Left hindlimb (tissue), 1 donor: ENCODE measurements at places on chromosomes 16 and 17.

DNA sequence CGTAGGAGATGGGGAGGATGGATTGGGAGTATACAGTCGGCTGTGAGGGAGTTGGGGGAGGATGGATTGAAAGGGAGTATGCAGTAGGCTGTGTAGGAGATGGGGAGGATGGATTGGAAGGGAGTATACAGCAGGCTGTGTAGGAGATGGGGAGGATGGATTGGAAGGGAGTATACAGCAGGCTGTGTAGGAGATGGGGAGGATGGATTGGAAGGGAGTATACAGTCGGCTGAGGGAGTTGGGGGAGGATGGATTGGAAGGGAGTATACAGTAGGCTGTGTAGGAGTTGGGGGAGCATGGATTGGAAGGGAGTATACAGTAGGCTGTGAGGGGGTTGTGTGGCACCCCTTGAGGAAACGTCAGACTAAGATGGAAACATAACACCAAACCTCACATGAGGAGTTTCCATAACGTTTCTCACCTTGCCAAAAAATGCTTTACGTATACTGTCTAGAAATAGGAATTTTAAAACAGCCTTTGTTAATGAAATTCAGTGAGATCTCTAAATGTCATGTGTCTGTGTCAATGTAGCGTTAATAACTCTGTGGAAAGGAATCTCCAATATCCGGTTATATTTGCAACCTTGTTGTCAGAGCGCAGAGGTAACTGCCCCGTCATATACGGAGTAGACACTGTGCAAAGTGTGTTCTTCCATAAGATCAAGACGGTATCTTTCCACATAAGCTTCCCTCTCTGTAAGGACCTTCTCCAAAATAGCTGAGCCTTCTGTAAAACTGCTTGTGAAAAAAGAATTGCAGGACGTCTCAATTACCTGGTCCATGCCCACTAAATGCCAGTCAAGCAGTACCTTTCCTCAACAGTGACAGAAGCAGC lies 6.3 kb upstream of the VPS53 start:
- no peak for DNase-seq

GRCh38 chr17:40350689-40351358 lies 13.7 kb downstream of the GJD3 start:
- peak; percentile 52 for DNase-seq

GRCh38 chr16:79018650-79019429 lies 581.7 kb downstream of the MAF start:
- DNase-seq = no peak

DNA sequence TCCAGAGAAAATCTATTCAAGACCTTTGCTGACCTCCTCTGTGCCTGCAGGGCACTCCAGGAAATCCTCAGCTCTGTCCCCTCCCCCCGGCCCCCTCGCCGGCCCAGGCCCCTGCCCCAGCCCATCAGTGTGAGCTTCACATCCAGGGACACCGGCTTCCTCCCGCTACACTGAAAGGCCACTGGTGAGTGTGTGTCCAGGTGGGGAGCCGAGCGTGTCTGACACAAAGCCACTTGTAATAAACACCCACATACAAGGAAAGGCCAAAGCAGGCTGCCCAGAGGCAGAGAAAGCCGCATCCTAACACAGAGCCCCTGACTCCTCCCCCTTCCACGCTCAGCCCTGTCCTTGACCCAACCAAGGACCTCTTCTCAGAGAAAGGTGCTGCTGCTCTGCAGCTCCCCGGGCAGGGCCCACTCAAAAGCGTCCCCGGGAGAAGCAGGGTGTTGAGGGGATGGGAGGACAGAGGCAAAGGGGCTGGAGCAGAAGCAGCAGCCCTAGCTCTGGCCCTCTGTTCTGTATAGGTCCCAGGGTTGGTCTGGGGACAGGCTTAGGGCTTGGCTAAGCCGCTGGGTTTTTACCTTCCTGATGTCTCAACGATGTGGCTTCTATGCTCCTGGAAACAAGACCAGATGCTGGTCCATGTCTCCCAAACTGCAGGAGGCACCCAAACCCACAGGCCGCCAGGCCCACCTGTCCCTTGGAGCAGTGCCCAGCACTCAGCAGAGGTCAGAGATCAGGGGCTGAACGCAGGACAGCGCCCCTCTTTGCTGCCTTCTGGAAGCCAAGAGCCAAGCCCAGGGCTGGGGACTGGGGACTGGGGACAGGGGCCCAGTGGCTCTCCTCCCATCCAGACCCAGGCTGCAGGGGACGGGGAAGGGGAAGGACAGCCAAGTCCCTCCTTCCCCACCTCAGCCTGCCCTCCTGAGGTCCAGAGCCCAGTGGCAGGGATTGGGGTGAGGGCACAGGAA lies 15.3 kb downstream of the MNT start:
- DNase-seq = no peak

GRCh38 chr17:4074831-4075495 lies 67.9 kb downstream of the ZZEF1 start:
- no peak for DNase-seq

GRCh38 chr16:8796469-8797363 lies 723 bp downstream of the TMEM186 start:
- DNase-seq = no peak

DNA sequence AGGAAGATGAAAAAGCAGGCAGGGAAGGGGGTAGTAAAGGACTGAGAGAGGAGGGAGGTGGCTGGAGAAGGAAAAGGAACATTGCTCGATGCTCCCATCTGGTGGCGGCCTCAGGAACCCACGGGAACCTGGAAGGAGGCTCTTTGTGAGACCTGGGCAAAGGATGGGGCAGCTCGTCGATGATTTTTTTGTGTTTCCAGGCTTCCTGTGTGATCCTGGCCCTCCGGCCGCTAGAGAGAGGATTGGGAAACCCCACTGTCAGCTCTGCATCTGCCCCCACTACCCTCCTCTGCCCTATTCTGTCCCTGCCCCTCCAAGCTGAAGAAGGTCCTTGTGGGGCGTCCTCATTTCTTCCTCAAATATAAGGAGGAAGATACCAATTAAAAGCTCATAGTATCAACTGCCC lies 6.6 kb downstream of the WFIKKN2 start:
- DNase-seq = peak; percentile 82

DNA sequence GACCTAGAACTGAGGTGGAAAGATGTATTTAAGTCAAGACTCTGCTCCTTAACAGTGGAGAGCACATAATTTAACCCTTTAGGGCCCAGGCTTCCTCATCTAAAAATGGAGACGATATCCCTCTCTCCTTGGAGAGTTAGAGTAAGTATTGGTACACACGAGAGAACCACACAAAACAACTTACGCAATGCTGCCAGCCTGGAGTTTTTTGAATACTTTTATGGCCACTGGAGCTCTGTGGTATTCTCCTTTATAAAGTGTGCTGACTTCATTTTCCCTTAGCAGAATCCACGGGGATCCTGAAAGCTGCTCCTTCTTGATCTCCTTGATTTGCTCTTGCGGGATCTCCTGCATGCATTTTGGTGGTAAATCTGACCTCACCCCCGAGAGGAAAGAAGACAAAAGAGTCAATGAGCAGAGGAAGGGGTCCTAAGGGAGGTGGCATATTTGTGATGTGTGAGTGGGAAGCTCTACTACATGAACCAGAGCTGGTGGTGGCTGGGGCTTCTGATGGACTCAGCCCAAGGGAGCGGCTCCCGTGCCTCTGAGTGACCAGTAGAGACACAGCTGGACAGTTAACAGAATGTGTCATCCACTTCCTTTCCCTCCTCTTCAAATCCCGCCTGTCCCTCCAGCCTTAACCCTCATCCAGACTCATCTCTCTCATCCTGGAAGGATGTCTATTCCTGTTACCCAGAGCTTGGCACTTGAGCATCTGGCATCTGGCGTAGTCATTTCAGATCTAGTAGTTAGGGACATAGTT lies 9.4 kb downstream of the MLKL start:
- no peak for DNase-seq

- DNase-seq = no peak
These were observed 18.6 kb downstream of the ALOX12B start for GRCh38 chr17:8068736-8069586.

- no peak for DNase-seq
These were observed 192.8 kb downstream of the SHCBP1 start for GRCh38 chr16:46428108-46429061.

DNA sequence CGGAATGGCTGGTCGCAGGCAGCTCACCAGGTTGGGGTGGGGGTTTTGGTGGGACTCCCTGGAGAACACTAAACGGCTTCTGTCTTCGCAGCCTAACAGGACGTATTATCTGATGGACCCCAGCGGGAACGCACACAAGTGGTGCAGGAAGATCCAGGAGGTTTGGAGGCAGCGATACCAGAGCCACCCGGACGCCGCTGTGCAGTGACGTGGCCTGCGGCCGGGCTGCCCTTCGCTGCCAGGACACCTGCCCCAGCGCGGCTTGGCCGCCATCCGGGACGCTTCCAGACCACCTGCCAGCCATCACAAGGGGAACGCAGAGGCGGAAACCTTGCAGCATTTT lies 59.7 kb downstream of the PDPK1 start:
- DNase-seq = no peak

DNA sequence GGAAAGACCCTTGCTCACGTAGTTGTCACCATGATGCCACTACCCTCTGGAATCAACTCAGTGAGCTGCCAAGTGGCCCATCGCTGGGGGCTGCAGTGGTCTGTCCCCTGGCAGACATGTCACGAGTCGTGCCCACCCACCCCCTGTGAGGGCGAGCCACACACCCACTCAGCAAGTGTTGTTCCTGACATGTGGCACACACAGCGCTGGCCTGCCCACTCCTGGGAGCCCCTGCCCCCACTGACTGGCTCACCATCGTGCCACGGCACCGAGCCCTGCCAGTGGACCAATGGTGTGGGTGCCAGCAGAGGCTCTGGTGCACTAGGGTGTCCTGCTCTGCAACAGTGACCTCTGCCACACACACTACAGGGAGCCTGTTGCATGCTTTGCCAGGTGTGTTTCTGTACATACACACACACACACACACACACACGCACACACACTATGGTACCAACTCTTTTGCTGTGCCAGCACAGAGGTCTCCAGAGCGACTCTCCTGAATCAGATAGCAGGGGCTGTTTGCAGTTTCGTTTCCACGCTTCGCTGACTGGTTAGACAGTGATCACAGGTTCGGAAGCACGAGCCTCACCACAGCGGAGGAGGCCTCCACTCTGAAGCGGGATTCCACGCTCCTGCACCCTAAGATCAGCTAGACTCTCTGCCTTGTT lies 7.7 kb downstream of the RTN4RL1 start:
- DNase-seq = no peak

DNA sequence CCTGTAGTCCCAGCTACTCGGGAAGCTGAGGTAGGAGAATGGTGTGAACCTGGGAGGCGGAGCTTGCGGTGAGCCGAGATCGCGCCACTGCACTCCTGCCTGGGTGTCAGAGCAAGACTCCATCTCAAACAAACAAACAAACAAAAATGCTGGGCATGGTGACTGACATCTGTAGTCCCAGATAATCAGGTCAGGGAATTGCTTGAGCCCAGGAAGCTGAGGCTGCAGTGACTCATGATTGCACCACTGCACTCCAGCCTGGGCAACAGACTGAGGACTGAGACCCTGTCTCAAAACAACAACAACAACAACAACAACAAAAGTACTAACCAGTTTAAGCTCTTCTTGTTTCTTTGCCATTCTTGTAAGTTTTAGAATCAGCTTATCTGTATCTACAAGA lies 383.0 kb upstream of the PMFBP1 start:
- no peak for DNase-seq

DNA sequence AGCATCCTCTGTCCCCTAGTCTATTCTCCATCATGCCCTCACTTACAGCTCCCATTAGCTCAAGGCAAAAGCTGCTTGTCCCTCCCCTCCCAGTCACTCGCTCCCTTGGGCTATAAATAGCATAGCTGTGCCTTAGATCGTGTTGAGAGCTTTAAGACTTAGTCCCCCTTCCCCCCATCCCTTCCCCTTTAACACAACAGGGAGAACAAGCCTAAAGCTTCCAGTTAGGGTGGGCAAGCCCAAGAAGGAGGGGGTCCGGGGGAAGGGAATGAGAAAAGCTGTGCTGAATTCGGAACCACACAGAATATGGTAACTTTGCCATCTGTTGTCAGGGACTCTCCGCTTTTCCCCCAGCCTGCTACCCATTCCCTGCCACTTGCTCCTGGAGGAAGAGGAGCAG lies 4.9 kb upstream of the HIGD1B start:
- no peak for DNase-seq

- no peak for DNase-seq
These were observed 16.6 kb downstream of the PLXDC1 start for GRCh38 chr17:39134878-39135277.

DNA sequence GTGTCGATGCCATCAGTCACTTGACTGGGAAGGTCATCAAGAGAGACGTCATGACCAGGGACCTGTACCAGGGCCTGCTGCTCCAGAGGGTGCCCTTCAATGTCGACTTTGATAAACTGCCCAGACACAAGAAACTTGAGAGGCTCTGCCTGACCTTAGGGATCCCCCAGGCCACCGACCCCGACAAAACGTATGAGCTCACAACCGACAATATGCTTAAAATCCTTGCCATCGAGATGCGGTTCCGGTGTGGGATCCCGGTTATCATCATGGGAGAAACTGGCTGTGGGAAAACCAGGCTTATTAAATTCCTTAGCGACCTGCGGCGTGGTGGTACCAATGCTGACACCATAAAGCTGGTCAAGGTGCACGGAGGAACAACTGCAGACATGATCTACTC lies 69.6 kb upstream of the ENDOV start:
- no peak for DNase-seq

DNA sequence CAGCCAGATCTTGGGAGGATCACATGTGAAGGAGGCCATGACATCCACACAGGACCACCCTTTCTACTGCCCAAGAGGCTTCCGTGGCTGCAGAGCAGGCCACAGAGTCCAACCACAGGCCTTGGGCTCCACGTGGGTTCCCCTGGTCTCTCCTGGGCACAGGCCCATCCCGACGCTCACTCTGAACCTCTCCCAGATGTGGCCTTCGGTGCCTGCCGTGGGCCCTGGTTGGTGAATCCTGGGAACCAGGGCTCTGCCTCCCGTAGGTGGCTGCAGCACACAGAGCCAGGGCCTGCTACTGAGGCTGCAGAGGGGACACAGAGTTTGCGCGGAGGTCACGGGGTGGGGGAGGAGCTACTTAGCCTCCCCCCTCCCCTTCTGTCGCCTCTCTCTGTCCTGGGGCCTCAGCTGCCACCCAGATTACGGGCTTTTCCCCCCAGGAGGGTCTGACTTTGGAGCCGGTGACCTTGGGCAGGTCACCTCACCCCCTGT lies 55.3 kb downstream of the ZFPM1 start:
- DNase-seq = no peak

DNA sequence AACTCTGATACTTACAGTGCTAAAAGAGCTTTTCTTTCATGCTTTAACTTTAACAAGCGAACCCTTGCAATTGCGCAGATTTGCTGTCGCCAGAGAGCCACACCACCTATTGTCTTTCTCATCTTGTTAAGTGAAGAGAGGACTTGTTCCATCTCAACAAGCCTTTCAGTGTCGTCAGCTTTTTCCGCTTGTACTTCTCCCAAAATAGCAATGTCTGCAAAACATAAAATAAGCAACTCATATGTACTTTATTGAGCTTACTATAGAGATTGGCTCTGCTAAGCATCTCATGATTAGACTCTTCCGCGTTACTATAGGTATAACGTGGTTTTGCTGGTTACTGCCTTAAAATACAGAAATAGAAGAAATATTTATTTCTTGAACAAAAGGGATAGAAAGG lies 51.9 kb downstream of the ABCA8 start:
- DNase-seq = no peak

GRCh38 chr16:86831366-86831765 lies 253.0 kb downstream of the FOXL1 start:
- DNase-seq = peak; percentile 3
